GM23248 (cell line): ENCODE measurements at places on chromosomes 6 and 20. TPM values are rescaled to one million over a fixed set of nuclear protein-coding genes. Genes with fewer than 3 reads are reported as not detected.

The TFAP2B gene
- total RNA-seq: not detected in 2 replicates

The DPPA5 gene
- total RNA-seq: not detected in 2 replicates

The SNX21 gene
- total RNA-seq: 88.4 and 100 TPM in 2 replicates

The CCM2L gene
- not detected in 2 replicates for total RNA-seq

The RBPJL gene
- not detected in 2 replicates for total RNA-seq

The ZBP1 gene
- not detected in 2 replicates for total RNA-seq

The ZSCAN23 gene
- total RNA-seq: 0.32 and 0.51 TPM in 2 replicates

The DHX35 gene
- total RNA-seq: 10.7 and 17.1 TPM in 2 replicates

The LCA5 gene
- total RNA-seq: 2.7 and 4.2 TPM in 2 replicates

The VTA1 gene
- 93.8 and 108 TPM in 2 replicates for total RNA-seq

The MTFR2 gene
- not detected in 2 replicates for total RNA-seq

The RHAG gene
- not detected in 2 replicates for total RNA-seq

The CD93 gene
- total RNA-seq: not detected in 2 replicates

The METTL24 gene
- total RNA-seq: not detected in 2 replicates

The TNFAIP3 gene
- 2.1 and 2.7 TPM in 2 replicates for total RNA-seq

The SLC26A8 gene
- total RNA-seq: not detected in 2 replicates

The TCF19 gene
- 21.6 and 28.4 TPM in 2 replicates for total RNA-seq

The RIPPLY2 gene
- total RNA-seq: not detected in 2 replicates

The SCRT2 gene
- total RNA-seq: not detected in 2 replicates

The PRR18 gene
- not detected in 2 replicates for total RNA-seq

The TMEM14B gene
- total RNA-seq: 75.9 and 94.0 TPM in 2 replicates

The MRAP2 gene
- 0.89 and 1.3 TPM in 2 replicates for total RNA-seq

The MOXD1 gene
- 522 and 528 TPM in 2 replicates for total RNA-seq
